ENCODE measurements at places on chromosomes 11 and 22.

GRCh38 chr11:66539170-66539869 lies 6.5 kb downstream of the ZDHHC24 start:
- DNase-seq, result no peak

DNA sequence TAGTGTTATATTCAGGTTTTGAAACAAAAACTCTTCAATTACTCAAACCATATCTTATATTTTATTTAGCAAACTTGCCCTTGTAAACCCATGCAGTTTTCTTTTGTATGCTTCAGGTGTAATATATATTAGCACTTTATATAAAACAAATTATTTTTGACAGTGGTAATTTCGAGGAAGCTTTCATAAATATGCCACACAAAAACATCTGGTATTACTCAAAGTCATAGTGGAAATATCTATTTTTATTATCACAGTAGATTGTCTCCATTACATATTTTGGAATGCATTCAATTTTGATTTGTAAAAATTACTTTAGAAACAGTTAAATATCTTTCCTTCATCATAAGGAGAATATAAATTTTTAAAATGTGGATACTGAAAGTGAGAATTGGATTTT lies 89.1 kb upstream of the FIBIN start:
- DNase-seq, result no peak

DNA sequence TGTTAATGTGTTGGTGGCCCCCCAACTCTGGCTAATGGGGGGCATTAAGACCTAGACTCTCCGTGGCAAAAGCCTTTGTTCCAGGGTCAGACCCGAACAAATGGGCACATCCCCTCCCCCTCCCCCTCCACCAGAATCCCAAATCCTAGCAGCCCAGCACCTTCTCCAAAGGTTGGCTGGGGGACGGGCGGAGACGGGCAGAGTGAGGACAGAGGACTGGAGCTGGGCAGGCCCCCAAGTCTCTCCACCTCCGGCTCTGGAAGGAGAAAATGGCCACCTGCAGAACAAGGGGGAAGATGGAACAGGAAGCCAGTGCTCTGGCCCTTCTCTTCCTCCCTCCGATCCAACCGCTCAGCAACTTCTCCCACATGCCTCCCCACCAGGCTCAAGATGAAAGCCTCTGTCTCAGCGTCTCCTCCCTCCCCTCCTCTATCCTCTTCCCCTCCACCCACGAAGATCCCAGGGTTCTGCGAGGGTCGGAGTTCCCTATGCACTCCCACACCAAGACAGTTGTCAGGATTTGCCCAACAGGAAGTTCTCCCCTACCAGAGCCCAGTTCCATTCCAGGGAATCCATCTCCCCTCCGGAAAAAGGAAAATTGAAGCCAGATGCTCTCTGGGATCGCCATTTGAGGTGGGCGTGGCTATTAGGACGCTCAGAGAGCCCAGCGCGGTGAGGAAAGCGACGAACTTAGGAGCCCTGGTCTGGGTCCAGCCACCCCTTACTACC lies 20.1 kb downstream of the ADA2 start:
- DNase-seq, result no peak

DNA sequence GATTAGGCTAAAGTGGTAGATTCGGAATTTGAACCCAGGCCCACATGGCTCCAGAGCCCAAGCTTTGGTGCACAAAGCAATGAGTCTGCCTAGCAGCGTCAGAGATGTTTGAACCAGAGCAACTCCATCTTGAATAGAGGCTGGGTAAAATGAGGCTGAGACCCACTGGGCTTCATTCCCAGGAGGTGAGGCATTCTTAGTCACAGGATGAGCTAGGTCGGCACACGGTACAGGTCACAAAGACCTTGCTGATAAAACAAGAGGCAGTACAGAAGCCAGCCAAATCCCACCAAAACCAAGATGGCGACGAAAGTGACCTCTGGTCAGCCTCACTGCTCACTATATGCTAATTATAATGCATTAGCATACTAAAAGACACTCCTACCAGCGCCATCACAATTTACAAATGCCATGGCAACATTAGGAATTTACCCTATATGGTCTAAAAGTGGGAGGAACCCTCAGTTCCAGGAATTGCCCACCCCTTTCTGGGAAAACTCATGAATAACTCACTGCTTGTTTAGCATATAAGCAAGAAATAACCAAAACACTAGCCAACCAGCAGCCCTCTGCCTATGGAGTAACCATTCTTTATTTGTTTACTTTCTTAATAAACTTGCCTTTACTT lies 40.3 kb upstream of the DAGLA start:
- DNase-seq, result no peak

GRCh38 chr22:48755059-48755949 lies 1072.4 kb downstream of the BRD1 start:
- no peak for DNase-seq
